ENCODE measurements at places on chromosomes 12 and 14. TPM values are rescaled to one million over a fixed set of nuclear protein-coding genes. Genes with fewer than 3 reads are reported as not detected.

The KRT85 gene
- not detected for total RNA-seq

The TMEM119 gene
- total RNA-seq = 43.2 TPM

The C1QL4 gene
- total RNA-seq = 0.20 TPM

The CBLN3 gene
- total RNA-seq = 4.8 TPM

The FKBP3 gene
- total RNA-seq = 73.4 TPM

The CTSG gene
- not detected for total RNA-seq

The EXD2 gene
- 29.8 TPM for total RNA-seq

All from mesothelial cell of epicardium (in vitro differentiated cells).